Stimulated activated CD4-positive, alpha-beta T cell treated with anti-CD3 and anti-CD28 coated beads, Interleukin-12 subunit alpha, Interleukin-12 subunit beta, amount 100 ng/mL, for 24 hours (primary cell): ENCODE measurements at places on chromosomes 1 and 21.

GRCh38 chr1:28045777-28046176 lies 42.6 kb downstream of the EYA3 start:
- DNase-seq, result no peak

- DNase-seq, result peak; percentile 28
Observed at GRCh38 chr1:40662864-40663263, 2.6 kb downstream of the RIMS3 start.

- DNase-seq, result no peak
Observed at GRCh38 chr1:186949173-186949572, 120.4 kb downstream of the PLA2G4A start.

GRCh38 chr1:112887599-112888283 lies 68.3 kb downstream of the SLC16A1 start:
- DNase-seq, result no peak

DNA sequence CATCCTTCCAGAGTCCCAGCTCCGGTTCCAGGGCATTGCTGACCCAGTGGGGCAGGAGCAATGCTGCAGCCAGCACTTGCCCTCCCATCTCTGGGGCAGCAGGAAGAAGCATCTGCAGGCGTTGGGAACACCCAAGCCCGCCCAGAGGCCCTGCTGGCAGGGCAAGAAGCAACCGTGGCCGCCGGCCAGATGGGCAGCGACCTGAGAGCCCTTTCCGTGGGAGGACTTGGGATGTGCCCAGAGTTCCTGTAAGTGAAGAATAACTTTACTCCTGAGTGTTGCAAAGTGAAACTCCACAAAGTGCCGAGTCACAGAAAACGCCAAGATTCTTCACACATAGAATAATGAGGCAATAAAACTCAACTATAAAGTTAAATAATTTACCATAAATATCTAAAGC lies 46.0 kb downstream of the GRIK3 start:
- DNase-seq, result no peak

DNA sequence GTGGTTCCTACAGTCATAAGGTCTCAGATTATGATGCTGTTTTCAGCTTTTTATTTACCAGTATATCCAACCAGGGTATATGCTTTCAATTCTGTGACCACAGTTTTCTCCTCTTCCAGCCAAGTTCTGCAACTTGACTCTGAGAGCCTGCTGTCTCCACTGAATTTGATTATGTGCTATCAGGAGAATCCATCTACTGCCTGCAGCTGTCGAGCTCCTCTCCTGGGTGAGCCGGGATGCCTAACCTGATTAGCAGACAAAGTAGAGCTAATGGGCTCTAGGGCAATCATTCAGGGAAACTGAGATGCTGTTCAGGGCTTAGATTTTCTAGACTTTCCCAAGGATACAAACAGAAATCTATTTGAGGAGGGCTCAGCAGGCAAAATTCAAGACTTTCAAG lies 271.5 kb upstream of the BEND5 start:
- DNase-seq, result no peak

DNA sequence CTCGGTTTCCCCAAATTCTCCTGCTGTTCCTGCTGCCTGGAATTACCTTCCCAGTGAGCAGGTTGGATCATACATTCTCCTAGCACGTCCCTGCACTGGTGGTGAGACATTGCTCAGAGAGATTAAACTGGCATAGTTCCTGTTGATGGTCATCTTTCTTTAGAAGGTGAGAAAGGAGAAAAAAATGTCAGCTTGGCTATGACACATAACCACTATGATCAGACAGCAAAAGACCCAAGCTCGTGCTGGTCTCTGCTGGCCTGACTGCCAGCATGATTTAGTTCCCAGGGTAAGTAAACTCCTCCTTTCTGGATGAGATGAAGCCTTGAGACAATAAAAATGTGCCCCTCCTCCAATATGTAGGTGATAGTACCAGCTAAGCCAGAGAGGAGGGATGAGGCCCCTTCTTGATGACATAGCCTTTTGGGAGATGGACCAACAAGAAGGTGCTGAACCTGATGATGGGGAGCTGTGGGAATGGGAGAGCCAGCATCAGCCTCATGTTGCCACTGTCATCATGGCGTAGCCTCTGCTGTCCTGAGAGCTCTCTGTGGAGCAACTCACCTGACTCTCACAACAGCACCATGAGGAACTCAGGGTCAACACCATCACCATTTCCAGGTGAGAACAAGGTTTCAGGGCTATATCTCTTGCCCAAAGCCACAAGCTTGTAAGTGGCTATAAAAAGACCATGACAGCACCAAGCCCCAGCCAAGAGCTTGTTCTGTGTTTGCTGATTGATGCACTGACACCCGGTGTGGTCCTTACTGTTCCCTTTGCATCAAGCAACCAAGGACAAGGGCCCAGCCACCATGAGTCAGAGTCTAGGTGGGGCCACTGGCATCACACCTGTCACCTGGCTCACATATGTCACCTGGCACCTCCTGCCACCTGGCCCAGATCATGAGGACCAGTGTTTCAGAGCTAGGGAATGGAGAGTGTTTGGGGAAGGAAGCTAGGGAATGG lies 200.0 kb downstream of the MATN1 start:
- no peak for DNase-seq

DNA sequence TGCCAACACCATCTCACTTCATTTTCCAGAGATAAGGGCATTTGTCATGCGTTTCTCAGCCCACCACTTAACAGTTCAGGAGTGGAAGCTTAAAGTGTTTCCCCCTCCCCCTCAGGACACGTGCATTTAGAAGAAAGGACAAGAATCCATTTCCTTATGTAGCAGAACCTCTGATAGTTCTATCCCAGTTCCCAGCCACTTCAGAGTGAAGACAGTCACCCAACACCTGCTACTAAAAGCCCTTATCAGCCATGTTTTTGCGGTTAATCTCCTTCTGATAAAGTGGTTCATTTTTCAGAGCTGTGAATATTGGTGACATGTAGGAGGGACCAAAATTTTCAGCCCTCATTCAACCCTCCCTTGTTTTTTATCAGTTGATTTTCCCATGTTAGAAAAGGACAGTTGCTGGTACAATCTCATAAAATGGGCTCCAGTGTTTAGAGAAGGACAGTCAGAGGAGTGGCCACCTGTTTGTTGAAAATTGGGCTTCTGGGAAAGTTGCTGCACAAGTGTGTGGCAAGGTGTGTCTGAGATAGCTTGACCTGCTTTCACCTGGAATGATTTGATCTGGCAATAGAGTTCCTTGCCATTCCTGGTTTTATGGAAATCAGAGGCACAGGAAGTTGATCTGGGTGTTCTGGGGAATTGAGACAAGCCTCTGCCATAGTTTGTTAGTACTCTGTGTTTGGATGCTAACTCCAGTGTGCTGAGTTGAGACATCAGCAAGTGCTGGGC lies 114.0 kb downstream of the PPP1R12B start:
- DNase-seq, result no peak

DNA sequence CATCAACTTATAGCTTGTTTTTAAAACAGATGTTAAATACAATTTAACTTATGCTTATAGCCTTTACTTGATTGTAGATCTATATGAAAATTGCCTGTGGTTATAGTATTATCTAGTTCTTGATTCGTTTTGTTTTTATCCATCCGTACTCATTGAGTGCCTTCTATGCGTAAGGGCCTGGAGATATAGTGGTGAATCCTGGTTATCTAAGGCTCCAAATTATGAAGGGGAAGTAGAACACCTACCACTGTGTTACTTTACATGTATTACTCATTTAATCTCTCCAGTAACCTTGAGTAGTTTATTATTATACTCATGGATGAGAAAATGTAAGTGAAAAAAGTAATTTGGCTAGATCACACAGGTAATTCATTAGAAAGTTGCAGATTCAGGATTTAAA lies 121.8 kb downstream of the OSBPL9 start:
- DNase-seq, result no peak

GRCh38 chr1:216700779-216701178 lies 22.4 kb downstream of the ESRRG start:
- no peak for DNase-seq

DNA sequence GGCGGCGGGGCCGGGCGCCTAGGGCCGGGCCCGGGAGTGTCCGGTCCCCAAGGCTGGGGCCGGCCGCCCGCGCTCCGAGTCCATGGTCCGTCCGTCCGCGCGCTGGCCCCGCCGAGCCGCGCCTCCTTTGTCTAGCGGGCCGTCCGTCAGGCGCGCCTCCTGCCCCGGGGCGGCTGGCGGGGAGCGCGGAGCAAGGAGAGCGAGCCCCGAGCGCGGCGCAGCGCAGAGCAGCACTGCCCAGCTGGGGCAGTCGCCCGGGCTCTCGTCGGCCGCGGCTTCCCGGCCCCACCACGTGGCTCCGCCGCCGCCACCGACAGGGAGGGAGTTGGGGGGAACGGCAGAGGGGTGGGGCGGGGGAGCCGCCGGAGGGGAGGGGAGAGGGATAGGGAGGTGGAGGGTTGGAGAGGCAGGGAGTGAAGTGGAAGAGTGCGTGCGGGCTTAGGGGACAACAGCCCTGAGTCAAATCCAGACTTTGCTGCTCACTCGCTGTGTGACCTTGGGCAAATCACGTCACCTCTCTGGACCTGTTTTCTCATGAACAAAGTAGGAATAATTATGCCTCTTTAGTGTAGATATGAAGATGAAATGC lies at the start of gene NKAIN1:
Gene NKAIN1 (minus strand): TSS at position 235 of the 589 bp plus-strand sequence. CDS start 340 bp downstream, outside the sequence.
- no peak for DNase-seq

DNA sequence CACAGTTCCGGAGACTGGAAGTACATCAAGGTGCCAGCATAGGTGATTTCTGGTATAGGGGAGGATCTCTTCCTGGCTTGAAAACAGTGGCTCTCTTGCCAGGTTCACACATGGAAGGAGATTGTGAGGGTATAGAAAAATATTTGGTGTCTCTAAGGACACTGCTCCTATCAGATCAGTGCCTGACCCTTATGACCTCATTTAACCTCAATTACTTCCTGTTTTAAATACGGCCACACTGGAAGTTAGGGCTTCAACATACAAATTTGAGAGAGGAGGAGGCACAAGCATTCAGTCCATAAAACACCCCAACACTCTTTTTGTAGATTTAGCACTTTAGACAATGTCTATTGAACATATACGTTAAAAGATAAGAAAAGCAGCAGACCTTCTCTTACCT lies 37.0 kb downstream of the COL6A1 start:
- DNase-seq, result no peak

DNA sequence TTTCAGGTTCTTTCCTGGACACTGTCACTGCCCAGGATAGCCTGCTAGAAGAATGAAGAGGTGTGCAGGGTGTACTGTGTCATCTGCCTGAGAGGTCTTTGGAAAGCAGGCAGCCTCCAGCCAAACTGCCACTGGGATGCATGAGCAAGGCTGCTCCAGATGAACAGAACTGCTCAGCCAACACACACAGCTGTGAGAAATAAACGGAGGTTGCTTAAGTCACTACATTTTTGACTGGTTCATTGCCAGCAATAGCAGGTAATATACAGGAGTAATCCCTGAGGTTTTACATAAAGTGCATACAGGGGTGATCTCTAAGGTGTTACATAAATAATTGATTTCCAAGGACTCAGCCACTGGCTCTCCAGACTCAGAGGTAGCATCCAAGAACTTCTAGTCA lies 516.9 kb downstream of the BRINP3 start:
- no peak for DNase-seq

- DNase-seq, result no peak
Observed at GRCh38 chr1:199020904-199021303, 382.1 kb downstream of the PTPRC start.

- DNase-seq, result no peak
Observed at GRCh38 chr1:240962086-240962485, 350.1 kb upstream of the GREM2 start.

GRCh38 chr1:51305371-51305823 lies 25.0 kb downstream of the TTC39A start:
- DNase-seq, result no peak
